MG63 (cell line): ENCODE measurements at places on chromosomes 6 and 20.

DNA sequence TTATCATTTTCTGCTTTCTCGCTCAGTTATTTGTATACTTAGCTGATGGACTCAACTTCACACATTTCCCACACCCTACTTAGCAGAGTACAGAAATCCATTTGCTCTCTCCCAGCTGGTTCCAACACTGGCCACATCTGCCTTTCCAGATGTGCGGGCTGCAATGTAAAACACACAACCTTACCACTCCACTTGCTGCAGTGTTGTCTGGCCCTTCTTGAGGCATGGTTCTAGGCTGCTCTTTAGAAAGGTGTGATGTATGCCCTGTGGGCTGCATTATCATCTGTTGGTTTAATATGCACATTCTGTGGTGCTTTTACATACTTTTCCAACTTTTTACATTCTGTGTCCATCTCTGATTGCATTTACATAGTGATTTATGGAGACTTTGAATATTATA lies 56.5 kb downstream of the TRAF3IP2 start:
- no peak for DNase-seq

- DNase-seq, result no peak
Observed at GRCh38 chr6:44399991-44400390, 12.5 kb downstream of the CDC5L start.

- no peak for DNase-seq
Observed at GRCh38 chr20:10898552-10898951, 224.8 kb upstream of the JAG1 start.

GRCh38 chr6:41639809-41640371 lies 1.6 kb downstream of the MDFI start:
- no peak for DNase-seq

DNA sequence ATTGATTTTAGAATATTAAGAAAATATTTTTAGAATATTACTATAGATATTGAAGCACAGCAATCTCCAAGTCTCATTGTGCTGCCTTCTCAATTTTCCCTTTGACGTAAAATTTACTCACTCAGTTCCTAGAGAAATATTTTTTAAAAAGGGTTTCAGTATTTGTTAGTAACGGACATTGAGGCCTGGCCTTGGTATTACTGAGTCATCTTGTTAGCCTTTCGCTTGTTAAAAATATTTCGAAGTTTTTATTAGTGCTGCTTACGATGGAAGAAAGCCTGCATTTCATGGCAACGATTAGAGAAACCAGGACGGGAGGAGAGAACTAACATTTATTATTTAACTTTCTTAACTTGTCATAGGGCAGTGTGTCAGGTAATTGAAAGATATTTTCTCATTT lies 82.2 kb downstream of the TIAM2 start:
- DNase-seq, result no peak

- DNase-seq, result no peak
Observed at GRCh38 chr6:107727096-107727757, 96.9 kb downstream of the SCML4 start.

- DNase-seq, result no peak
Observed at GRCh38 chr6:127950566-127951145, 49.8 kb upstream of the THEMIS start.

DNA sequence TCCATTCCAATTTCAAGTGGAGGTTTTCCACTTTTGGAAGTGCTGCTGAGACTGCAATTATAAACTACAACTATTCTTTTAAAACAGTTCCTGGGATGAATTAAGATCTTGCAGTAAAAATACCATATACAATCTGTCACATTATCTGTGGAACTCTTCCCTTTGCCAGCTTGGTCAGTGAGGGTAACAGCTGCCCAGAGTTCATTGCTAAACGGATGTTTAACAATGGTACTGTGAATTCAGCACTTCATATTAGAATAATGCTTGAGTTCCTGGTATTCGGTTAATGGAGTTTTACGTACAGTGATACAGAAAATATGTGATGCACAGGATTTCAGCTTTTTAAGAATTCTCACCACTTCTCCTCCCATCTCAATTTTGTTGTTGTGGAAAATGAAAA lies 51.5 kb downstream of the KCNS1 start:
- no peak for DNase-seq

GRCh38 chr6:35092362-35093117 lies 48.6 kb downstream of the TCP11 start:
- DNase-seq, result peak; percentile 98

GRCh38 chr20:57622579-57623381 lies 2.6 kb upstream of the ZBP1 start:
- DNase-seq, result peak; percentile 83

DNA sequence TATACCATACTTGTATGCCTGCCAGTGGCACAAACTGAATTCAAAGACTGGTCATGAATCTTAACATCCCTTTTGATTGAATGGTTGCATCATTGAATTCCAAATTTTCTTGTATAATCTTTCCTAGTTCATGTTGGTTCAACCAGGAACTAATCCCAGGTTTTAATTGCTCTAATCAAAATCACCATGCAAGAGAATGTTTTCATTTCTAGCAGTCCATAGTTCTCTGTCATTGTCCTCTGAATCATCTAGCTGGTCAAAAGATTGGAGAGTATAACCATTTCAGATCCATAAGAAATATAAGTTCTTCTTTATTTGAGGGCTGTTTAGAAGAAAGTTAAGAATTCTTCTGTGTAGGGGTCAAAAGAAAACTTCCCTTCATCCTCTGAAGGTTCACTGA lies 57.2 kb downstream of the ZNF292 start:
- DNase-seq, result no peak
